ENCODE measurements at places on chromosomes 4 and X. TPM values are rescaled to one million over a fixed set of nuclear protein-coding genes. Genes with fewer than 3 reads are reported as not detected.

NR3C2 gene
- total RNA-seq: 2.2 TPM

G3BP2 gene
- 124 TPM for total RNA-seq

ADGRL3 gene
- total RNA-seq: not detected

- no peaks in the 10 kb centered on the region for H3K36me3 ChIP-seq
- no peak for DNase-seq
- H3K4me3 ChIP-seq: no peak overlapping the region
Observed at GRCh38 chr4:99624141-99624719, 33.4 kb downstream of the C4orf54 start.

GRCh38 chr4:174553828-174554227 lies 31.5 kb upstream of the HPGD start:
- H3K4me3 ChIP-seq: no peak overlapping the region
- H3K4me1 ChIP-seq: peaks cover 13% of the 10 kb centered on the region
- peak; percentile 43 for DNase-seq
- H3K36me3 ChIP-seq: no peaks in the 10 kb centered on the region
- H3K27ac ChIP-seq: no peak overlapping the region

DNA sequence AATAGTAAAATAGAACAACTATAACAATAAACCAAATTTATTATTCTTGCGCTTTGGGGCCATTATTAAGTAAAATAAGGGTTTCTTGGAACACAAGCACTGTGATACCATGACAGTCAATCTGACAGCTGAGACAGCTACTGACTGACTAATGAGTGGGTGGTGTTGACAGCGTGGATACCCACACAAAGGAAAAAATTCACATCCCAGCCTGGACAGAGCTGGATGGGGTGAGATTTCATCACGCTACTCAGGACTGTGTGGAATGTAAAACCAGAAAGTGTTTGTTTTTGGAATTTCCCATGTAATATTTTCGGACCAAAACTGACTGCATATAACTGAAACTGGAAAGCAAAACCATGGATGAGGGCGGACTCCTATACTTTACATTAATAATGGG lies 48.8 kb downstream of the IGFBP7 start:
- DNase-seq: no peak
- no peaks in the 10 kb centered on the region for H3K4me1 ChIP-seq
- no peak overlapping the region for H3K27ac ChIP-seq

DNA sequence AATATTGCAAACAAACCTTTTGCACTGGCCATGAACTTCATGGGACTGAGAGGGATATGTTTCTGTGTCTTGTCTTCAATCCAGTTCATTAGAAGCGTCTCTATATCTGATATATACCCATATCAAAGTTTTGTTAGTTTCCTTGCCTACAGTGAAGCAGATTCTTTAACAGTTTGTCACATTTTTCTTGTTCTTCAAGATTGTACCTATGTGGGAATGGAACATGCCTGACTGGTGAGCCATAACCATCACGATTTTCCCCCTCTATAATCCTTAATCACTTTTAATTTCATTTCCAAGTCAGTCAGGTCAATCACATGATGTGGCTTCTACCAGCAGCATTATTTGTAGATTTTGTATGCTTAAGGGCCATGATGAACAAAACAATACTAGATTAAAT lies 197.1 kb upstream of the PDE5A start:
- no peaks in the 10 kb centered on the region for H3K27me3 ChIP-seq
- no peak overlapping the region for H3K27ac ChIP-seq
- no peak overlapping the region for H3K4me3 ChIP-seq

- no peak overlapping the region for H3K4me3 ChIP-seq
- no peak overlapping the region for H3K27ac ChIP-seq
- DNase-seq: no peak
- H3K27me3 ChIP-seq: no peaks in the 10 kb centered on the region
Observed at GRCh38 chr4:81833576-81833975, 361.9 kb upstream of the RASGEF1B start.

DNA sequence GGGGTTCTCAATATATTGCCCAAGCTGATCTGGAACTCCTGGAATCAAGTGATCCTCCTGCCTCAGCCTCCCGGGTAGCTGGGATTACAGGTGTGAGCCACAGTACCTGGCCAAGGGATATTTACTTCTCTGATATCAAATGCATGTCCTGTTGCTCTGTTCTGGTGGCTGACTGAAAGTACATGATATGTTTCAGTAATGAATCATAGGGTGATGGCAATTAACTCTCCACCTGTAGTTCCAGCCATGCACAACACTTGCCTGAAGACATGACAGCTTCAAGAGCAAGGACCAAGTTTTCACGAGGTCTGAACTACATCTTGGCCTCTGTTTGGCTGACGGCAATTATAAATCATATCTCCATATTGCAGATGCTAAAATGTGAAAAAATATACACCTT lies 9.1 kb downstream of the ZCCHC4 start:
- no peaks in the 10 kb centered on the region for H3K27me3 ChIP-seq
- no peak overlapping the region for H3K27ac ChIP-seq
- DNase-seq: no peak

Measured in A673 (cell line).